ENCODE measurements at places on chromosomes 11 and 22.

DNA sequence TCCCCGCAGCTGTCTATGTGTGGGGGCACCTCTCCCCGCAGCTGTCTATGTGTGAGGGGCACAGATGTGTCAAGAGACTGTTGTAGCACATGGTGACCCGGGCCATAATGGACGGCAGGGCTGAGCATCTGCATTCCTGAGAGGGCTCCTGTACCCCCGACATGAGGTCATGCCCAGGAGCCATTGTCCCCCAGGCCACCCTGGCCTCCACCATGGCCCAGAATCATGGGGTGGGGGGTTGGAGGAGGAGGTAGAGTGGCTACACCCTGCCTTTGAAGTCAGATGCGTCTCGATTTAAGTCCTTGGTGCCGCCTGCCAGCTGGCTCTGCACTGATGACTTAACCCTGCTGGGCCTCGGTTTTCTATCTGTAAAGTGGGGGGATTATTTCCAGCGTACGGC, 49.1 kb downstream of the ARHGAP8 start:
- DNase-seq: no peak

GRCh38 chr11:44351006-44351660, 41.2 kb upstream of the ALX4 start:
- DNase-seq: no peak

DNA sequence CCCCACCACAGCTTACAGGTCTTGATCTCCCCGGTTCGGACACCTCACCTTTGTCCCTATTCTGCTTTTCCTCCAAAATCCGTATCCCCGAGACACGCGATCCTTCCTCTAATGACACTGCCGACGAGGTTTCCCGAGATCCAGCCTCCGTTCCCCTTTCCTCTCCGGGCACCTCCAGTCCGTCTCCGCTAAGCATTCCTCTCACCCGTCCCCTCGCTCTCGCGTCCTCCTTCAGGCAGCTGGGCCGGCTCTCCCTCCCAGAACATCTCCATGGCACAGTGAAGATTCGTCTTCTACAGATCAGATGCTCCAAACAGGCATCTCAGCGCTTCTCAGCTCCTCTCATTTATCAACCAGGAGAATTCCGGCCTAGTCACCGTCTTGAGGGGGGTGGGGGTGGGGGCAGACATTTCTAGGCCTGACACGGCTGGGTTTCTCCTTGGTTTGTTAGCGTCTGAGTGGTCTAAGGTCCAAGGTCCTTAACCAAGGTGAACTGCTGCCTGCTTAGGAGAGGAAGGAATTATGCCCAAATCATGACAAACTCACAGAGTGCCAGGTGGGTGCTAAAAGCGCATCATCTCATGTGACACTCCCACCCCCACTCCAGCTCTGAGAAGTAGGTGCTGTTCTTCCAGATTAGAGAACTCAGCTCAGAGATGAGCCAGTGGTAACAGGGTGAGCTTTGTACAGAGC, at the start of gene SPTBN2:
Gene SPTBN2 (minus strand): TSS at position 524 of the 693 bp plus-strand sequence. CDS start 7,976 bp downstream, outside the sequence.
- peak; percentile 78 for DNase-seq

DNA sequence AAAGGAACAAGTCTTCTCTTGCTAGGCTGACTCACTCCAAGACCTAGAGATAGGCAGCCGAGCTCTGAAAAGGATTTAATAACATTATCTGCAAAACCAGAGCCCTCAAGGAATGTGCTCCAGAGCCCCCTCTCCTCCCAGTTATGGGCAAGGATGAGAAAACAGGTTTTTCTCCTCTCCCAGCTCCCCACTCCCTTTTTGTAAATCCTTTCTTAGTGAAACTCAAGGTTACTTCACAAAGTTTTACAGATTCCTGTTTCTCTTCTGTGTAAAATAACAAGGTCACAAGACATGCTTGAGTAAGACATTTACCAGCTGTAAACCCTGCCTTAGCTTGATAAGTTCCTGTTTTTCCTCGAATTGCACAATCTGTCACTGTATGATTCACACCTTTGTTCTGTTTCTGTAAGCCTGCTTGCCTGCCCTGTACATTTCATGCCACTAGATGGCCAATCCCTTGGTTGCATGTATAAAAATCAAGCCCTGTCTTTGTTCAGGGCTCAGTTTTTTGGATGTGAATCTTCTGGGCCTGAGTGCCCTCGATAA, 489.4 kb downstream of the KCNA4 start:
- no peak for DNase-seq

DNA sequence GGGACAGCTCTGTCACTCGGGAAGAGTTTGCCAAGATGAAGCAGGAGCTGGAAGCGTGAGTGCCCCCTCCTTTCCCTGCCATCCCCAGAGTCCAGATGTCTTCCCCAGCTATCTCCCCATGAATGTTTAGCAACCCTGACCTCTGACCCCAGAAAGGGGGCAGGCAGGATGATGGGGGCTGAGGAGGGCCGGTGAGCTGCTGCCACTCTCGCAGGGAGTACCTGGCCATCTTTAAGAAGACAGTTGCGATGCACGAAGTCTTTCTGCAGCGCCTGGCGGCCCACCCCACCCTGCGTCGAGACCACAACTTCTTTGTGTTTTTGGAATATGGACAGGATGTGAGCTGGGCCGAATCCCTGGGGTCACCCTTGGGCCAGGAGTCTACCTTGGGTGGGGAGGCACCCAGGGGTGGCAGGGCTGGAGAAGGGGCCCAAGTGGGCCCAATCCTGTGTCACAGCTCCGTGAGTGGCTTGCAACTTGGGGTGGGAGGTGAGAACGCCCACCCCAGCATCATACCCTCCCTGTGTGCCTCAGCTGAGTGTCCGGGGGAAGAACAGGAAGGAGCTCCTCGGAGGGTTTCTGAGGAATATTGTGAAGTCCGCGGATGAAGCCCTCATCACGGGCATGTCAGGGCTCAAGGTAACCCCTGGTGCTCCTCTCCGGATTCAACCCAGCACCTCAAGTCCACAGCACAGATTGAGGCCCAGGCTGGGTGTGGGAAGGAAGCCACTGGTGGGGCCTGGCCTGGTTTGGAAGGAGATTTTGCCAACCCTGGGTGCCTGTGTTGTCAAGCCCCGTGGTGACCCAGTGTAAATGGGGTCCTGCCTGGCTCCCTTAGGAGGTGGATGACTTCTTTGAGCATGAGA, 7.5 kb downstream of the CFL1 start:
- DNase-seq: no peak

Data from putamen (tissue), 1 donor.